ENCODE measurements at places on chromosomes 3 and 15. TPM values are rescaled to one million over a fixed set of nuclear protein-coding genes. Genes with fewer than 3 reads are reported as not detected.

The RTP1 gene
- total RNA-seq, result not detected

The PLOD2 gene
- 0.69 TPM for total RNA-seq

The CCDC13 gene
- total RNA-seq, result 0.49 TPM

The GTF2E1 gene
- 20.1 TPM for total RNA-seq

The CFAP100 gene
- total RNA-seq, result not detected

The CPLX3 gene
- total RNA-seq, result not detected

The GOLGA8O gene
- total RNA-seq, result 0.22 TPM

DNA sequence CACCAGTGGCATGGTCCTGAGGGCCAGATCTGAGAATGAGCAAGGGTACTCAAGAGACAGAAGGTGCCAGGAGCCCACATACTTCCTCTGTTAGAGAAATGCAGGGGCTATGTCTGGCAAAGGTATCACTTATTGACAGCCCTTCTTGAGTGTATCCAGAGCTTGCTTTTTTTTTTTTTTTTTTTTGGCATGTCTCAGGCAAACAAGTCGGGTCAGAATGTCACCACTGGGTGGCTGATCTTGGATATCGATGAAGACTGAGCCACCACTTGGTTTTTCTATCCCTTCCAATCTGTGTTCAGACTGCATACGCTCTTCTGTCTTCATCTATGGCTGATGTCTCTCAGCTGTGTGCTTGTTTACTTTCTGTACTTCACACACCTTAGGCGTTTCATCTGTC lies 363.4 kb upstream of the C2CD4B start:
- no peaks in the 10 kb centered on the region for H3K4me1 ChIP-seq
- no peak for DNase-seq
- no peak overlapping the region for H3K4me3 ChIP-seq
- H3K36me3 ChIP-seq, result no peaks in the 10 kb centered on the region

GRCh38 chr3:167102071-167102470 lies 278.0 kb downstream of the ZBBX start:
- H3K36me3 ChIP-seq, result no peaks in the 10 kb centered on the region
- H3K27ac ChIP-seq, result no peak overlapping the region
- DNase-seq, result no peak
- no peaks in the 10 kb centered on the region for H3K4me1 ChIP-seq
- H3K27me3 ChIP-seq, result no peaks in the 10 kb centered on the region
- H3K4me3 ChIP-seq, result no peak overlapping the region

DNA sequence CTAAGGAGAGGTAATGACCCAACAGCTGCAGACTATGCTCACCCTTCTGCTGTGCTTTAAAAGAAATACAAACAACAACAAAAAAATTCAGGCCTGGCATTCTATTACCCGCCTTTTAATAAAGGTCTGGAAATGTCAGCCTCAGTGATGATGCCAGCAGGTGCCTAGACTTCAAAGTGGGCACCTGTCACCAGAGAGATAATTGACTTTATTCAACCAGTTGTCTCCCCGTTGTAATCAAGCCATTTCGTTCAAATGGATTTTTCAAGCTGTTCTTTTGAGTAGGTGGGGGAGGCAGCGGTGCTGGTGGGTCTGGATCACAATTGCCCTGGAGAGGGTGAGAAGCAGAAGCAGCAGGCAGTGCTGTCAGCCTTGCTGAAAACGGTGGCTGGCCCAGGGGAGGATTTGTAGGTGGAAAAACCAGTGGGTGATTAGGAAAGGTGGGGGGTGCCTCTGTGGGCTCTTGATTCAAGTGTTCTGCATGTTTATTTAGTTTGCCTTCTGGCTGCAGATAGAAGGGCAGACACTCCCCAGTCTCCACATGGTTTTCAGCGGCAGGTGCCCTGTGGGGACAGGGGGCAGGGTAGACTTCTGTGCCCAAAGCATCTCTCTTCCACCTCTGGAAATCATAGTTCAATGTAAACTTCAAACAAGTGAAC lies 300.2 kb upstream of the SLCO3A1 start:
- no peaks in the 10 kb centered on the region for H3K4me1 ChIP-seq
- peaks cover 13% of the 10 kb centered on the region for H3K27me3 ChIP-seq
- H3K27ac ChIP-seq, result no peak overlapping the region
- no peak overlapping the region for H3K4me3 ChIP-seq
- no peak for DNase-seq

- H3K4me1 ChIP-seq, result no peaks in the 10 kb centered on the region
- no peak overlapping the region for H3K27ac ChIP-seq
- DNase-seq, result no peak
These were observed 730.6 kb upstream of the NECTIN3 start for GRCh38 chr3:110341047-110341446.

DNA sequence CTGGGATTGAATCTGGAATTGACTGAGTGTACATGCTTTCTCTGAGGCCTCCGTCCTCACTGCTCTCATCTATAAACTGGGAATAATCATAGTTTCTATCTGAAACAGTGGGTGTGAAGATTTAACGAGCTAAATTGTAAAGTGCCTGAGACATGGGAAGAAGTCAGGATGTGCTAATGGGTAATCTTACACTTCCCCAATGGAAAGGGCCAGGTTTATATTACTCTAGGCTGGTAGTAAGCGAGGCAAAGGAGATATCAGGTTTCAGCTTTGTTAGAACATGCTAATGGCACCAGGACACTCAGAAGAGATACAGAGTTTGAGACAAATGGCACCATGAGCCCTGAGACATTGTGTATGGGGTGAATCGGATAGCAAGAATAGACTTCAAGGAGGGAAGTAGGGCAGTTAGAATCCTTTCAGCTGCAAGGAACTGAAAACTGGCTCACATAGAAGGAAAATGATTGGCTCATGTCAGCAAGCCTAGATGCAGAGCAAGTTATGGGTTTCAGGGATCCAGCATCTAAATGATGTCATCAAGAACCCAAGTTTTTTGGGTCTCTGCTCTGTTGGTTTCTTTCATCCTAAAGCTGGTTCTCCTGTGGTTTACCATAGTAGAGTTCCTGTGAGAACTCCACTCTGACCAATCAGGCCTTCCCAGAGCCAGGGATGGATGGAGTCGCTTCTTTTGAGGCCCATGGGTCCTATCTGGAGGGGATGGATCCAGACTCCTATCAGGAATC lies 21.8 kb downstream of the FLNB start:
- H3K27me3 ChIP-seq, result no peaks in the 10 kb centered on the region
- H3K27ac ChIP-seq, result no peak overlapping the region
- no peak overlapping the region for H3K4me3 ChIP-seq
- H3K4me1 ChIP-seq, result peaks cover 8% of the 10 kb centered on the region
- H3K36me3 ChIP-seq, result no peaks in the 10 kb centered on the region
- DNase-seq, result no peak

- peaks cover 7% of the 10 kb centered on the region for H3K4me1 ChIP-seq
- no peaks in the 10 kb centered on the region for H3K36me3 ChIP-seq
- no peak for DNase-seq
- no peak overlapping the region for H3K4me3 ChIP-seq
- H3K27me3 ChIP-seq, result no peaks in the 10 kb centered on the region
These were observed 51.7 kb upstream of the SMAD3 start for GRCh38 chr15:67013696-67014095.

DNA sequence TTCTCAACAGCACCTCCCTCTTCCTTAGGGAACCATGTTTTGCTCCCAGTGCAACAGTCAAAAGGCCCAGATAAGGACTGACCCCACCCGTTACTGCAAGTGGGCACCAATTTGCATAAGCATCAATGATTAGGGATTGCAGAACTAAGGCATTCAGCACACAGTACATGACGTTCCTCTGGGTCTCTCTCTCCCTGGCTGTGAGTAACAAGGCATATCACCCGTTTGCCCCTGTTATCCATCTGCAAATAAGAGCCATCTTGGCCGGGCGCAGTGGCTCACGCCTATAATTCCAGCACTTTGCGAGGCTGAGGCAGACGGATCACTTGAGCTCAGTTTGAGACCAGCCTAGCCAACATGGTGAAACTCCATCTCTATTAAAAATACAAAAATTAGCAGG lies 18.8 kb downstream of the MAGI1 start:
- no peak overlapping the region for H3K27ac ChIP-seq
- no peak for DNase-seq
- H3K27me3 ChIP-seq, result peaks cover 5% of the 10 kb centered on the region
- H3K4me3 ChIP-seq, result no peak overlapping the region
- no peaks in the 10 kb centered on the region for H3K36me3 ChIP-seq

- DNase-seq, result no peak
- H3K4me1 ChIP-seq, result no peaks in the 10 kb centered on the region
- no peak overlapping the region for H3K4me3 ChIP-seq
- no peak overlapping the region for H3K27ac ChIP-seq
- peaks cover 10% of the 10 kb centered on the region for H3K27me3 ChIP-seq
- H3K36me3 ChIP-seq, result no peaks in the 10 kb centered on the region
These were observed 65.4 kb upstream of the PFN2 start for GRCh38 chr3:150035910-150036612.

- H3K36me3 ChIP-seq, result no peaks in the 10 kb centered on the region
- no peak overlapping the region for H3K4me3 ChIP-seq
- peaks cover 4% of the 10 kb centered on the region for H3K4me1 ChIP-seq
- DNase-seq, result no peak
- peaks cover 2% of the 10 kb centered on the region for H3K27me3 ChIP-seq
These were observed 16.0 kb downstream of the SLC22A14 start for GRCh38 chr3:38297947-38298711.

GRCh38 chr3:176987901-176988650 lies 209.2 kb downstream of the TBL1XR1 start:
- no peaks in the 10 kb centered on the region for H3K4me1 ChIP-seq
- no peak overlapping the region for H3K4me3 ChIP-seq
- DNase-seq, result no peak
- H3K27me3 ChIP-seq, result no peaks in the 10 kb centered on the region

- no peak overlapping the region for H3K27ac ChIP-seq
- no peaks in the 10 kb centered on the region for H3K27me3 ChIP-seq
These were observed 5.6 kb downstream of the LIMD1 start for GRCh38 chr3:45599984-45600650.

- no peak overlapping the region for H3K27ac ChIP-seq
- DNase-seq, result no peak
- no peaks in the 10 kb centered on the region for H3K36me3 ChIP-seq
- H3K4me3 ChIP-seq, result no peak overlapping the region
These were observed 151.0 kb upstream of the LRTM1 start for GRCh38 chr3:55078876-55079275.
